ENCODE measurements at places on chromosomes 11 and 22.
A peak's percentile ranks its signal among the peaks of the same experiment; 100 is the strongest.

DNA sequence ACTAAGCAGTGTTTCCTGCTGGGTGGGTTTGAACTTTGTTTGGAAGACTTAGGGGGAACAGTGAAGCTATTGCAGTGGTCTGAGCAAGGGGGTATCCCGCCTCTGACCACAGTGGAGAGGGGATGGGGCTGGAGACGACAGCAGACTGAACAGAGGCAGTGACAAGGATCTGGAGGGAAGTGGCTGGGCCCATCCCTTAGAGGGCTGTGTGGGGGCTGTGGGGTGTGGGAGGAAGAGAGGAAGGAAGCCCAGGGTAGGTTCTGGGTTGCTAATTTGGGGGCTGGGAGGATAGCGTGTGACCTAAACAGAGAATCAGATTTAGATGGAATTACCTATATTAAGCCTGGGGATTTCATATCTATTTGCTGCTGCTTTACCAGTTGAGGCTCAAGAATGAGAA, 70.7 kb downstream of the BMAL1 start:
- no peak for DNase-seq

DNA sequence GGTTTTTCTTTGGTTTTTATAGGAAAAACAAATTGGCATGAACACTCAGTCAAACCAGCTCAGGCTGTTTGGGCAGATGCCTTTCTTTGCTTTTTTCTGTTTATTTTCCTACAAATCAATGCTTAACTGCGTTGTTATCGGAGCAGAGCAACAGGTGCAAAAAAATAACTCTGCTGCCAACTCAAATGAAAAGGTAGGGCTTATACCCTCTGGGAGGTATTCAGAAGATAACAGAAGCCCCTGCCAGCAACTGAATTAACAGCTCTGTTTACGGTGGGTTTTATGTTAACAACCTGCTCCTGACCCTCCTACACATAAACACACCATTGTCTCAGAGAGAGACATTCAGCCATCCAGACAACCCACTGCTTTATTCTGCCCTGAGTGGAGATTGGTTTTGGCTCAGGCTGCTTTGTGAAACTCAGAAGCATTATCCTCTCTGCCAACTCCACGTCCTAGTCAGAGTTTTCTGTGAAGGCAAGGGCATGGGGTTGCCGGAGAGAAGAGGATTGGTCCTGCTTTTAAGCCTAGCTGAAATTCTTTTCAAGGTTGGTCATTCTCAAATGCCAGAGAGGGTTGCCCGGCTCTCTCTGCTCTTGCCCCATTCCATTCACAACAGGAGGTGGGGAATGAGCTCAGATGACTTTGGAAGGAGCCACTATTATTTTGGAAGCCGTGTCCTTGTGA, 11.4 kb downstream of the EHF start:
- DNase-seq = peak; percentile 71

GRCh38 chr22:38218661-38219622, 17.1 kb downstream of the MAFF start:
- peak; percentile 70 for DNase-seq

- DNase-seq = no peak
Measured at GRCh38 chr11:839875-840617, 2.3 kb downstream of the POLR2L start.

GRCh38 chr11:9446230-9446629, 14.6 kb upstream of the ZNF143 start:
- DNase-seq = no peak

DNA sequence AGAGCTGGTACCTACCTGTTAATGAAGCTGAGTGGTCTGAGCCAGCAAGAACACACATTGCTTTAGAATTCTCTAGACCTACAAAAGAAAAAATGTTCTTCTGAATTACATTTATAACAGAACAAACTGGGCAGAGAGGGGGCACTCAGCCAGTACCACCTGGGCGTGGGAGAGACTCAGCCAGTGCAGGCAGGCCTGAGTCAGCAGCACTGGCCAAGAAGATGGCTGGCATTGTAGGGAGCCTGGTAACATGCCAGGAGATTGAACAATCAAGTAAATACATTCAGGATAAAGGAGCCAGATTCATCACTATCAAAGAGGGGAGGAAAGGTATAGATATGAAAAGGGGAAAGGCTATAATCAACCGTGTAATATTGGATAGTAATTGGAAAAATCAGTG, 19.9 kb downstream of the SERGEF start:
- peak; percentile 77 for DNase-seq

DNA sequence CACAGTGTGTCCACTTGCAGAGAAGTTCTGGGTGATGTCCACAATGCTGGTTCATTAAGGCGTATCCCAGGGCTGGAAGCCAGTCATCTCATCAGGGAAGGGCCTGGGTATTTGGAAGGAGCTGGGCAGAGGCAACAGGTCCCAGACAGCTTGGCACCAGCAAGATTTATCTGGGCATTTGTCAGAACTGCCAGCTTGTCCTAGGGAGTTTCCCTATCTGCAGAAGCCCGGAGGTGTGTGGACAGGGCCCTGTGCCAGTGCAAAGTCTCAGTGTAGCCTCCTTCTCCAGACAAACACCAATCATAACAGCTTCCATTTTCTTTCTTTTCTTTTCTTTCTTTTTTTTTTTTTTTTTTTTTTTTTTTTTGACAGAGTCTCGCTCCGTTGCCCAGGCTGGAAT, 125.3 kb upstream of the TIMP3 start:
- DNase-seq = peak; percentile 76

DNA sequence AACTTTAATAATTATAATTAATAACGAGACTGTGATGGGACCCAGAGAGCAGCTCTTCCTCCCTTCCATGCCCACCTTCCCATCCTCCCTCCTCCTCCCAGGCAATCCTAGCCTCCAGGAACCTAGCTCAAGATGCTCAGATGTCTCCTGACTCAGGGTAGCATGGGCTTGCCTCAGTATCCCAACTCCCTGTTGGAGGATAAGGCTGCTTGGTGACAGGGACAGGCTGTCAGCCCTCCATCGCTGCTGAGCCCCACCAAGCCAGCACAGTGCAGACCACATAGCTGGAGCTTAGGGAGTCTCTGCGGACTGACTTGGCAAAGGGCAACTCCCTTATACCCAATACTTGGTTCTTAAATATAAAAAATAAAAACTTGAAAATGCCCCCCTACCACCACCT, 11.5 kb downstream of the MYH9 start:
- DNase-seq = no peak

DNA sequence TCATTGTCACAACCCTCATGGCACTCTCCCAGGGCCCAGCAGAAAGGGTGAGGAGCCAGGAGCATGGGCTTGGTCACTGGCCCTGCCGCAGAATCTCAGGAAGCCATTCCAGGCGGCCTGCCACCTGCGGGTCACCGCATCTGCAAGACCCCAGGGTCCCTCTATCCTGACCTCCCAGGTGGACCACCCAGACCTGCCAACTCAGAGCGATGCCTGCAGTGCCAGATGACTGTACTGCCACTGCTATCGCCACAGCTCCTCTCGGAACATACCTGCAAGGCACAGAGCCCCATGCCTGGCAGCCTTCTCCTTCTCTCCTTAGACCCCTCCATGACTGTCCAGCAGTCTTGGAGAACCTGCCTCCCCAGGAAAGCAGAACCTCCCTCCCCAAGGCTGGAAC, 26.4 kb upstream of the ELFN2 start:
- DNase-seq = no peak

DNA sequence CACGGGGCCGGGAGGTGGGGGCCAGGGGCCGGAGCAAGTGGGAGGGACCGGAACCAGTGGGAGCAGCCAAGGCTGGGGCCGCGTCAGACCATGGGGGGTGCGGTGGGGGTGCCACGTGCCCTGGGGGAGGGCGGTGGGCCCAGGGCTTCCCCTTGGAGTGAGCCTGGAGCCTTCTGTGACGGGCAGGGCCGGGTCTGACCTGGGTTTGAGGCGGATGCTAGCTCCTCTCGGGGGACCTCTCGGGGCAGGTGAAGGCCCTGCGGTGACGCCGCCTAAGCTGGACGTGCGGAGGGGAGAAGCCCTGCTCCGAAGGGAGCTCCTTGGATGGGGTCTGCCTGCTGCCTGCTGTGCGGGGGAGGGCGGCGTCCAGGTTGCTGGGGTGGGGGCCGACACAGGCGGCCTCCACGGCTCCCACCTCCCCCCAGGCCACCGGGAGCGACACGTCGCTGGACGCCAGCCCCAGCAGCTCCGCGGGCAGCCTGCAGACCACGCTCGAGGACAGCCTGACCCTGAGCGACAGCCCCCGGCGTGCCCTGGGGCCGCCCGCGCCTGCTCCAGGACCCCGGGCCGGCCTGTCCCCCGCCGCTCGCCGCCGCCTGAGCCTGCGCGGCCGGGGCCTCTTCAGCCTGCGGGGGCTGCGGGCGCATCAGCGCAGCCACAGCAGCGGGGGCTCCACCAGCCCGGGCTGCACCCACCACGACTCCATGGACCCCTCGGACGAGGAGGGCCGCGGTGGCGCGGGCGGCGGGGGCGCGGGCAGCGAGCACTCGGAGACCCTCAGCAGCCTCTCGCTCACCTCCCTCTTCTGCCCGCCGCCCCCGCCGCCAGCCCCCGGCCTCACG, 115.0 kb downstream of the CACNA1I start:
- DNase-seq = no peak
